ENCODE measurements at places on chromosomes 7 and 10. TPM values are rescaled to one million over a fixed set of nuclear protein-coding genes. Genes with fewer than 3 reads are reported as not detected.

GRCh38 chr7:23234569-23235296 is 11.8 kb upstream of the GPNMB start:
- no peak overlapping the region for H3K4me3 ChIP-seq
- H3K27me3 ChIP-seq = no peaks in the 10 kb centered on the region
- H3K4me1 ChIP-seq = peaks cover 12% of the 10 kb centered on the region
- no peaks in the 10 kb centered on the region for H3K36me3 ChIP-seq
- no peak overlapping the region for H3K27ac ChIP-seq

TSPAN33 gene
- 39.8 TPM for total RNA-seq

SLC29A4 gene
- total RNA-seq = 11.8 TPM

ARHGEF35 gene
- 39.2 TPM for total RNA-seq

UCN3 gene
- not detected for total RNA-seq
